ENCODE measurements at places on chromosomes 12 and 14.
A peak's percentile ranks its signal among the peaks of the same experiment; 100 is the strongest.

GRCh38 chr14:72608391-72609204 is 285.3 kb downstream of the DPF3 start:
- peak; percentile 90 for DNase-seq

DNA sequence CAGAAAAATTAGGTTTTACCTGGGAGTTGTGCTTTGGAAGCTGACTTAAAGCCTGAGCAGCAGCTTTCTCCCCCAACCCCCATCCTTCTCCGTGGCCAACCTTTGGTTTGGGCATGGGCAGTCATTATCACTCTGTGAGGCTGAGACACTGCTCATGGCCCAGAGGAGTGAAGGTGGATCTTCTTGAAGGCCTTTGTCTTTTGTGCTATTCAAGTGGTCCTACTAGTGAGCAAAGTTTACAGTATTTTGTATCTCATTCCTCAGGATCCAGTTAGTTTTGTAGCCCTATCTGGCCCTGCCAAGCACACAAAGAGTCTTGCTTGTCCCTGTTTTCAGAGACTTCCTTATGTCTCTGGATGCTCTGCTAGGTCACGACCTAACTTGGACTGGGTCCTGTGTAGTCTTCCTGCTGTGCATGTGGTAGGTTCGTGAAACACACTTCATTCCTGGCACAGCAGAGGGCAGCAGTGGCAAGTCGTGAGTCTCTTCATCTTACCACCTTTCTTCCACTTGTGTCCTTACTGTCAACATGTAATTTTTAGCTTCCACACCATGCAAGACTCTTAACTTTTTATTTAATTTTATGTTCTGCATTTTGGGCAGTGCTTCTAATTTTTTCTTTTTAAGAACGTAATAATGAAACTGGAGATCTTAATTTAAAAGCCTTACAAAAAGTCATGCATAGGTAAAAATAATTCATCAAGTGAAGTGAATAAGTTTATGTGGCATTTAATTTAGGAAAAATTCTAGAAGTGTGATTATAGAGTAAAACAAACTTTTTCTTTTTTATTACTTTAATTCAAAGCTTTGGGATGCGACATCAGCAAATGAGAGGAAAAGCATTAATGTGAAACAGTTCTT is 53.7 kb downstream of the APAF1 start:
- peak; percentile 73 for DNase-seq

DNA sequence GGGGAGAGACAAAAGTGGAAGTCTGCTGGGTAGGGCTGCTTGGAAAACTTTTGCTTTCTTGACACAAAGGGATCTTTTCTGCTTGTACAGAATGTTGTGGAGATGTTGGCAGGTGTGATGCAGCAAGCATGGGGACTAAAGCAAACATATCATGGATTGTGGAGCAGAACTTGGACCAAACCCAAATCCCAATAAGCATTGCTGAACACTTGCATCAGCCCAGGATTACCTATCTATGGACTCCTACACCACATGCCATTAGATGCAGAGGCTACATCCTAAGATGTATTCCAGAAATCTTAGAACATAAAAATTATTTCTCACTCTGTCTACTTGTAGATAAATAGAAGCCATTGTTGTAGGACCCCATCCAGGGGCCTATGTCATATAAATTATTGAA is 44.7 kb upstream of the RERG start:
- no peak for DNase-seq

- DNase-seq, result peak; percentile 23
Observed at GRCh38 chr14:105748204-105748578, 221.8 kb downstream of the TMEM121 start.

DNA sequence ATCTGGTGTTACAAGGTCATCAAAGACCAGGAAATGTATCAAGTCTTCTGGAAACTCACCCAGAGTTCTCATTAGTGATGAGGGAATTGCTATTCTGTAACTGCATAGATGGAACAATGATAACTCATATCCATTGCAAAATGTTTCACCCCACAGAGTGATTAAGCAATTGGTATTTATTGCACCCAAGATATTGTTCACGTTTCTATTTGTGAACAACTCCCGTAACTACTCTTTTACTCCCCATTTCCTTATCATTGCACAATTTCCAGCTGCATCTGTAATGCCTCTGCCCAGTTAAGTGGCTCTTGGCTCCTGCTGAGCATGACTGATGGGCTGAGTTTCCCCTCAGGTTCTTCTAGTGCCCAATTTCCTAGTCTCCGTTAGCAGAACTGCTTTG is 108.7 kb upstream of the PRICKLE1 start:
- peak; percentile 97 for DNase-seq

GRCh38 chr12:64080319-64081007 is 141.6 kb downstream of the KICS2 start:
- no peak for DNase-seq

DNA sequence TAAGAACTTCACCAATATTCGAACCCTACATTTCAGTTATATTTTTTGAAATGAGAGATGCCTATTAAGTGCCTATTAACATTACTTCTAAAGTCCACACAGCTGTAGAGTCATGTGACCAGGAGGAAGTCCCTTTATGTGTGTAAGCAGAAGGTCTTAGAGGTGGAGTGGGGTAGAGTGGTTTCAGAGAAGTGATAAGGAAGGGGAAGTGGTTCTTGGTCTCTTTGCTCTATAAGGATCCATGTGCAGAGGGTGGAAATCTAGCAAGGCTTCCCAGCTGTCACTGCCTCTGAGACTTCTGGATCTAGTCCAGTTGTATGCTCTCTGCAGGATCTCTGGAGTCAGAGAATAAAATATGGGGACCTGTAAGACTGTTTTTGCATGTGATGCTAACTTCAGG is 673.9 kb downstream of the FLRT2 start:
- DNase-seq, result no peak

GRCh38 chr12:62732861-62733427 is 202.0 kb downstream of the PPM1H start:
- peak; percentile 60 for DNase-seq

GRCh38 chr12:116060764-116061163 is 216.7 kb downstream of the MED13L start:
- DNase-seq, result no peak

GRCh38 chr12:108691175-108691997 is 39.9 kb downstream of the CORO1C start:
- DNase-seq, result peak; percentile 100

DNA sequence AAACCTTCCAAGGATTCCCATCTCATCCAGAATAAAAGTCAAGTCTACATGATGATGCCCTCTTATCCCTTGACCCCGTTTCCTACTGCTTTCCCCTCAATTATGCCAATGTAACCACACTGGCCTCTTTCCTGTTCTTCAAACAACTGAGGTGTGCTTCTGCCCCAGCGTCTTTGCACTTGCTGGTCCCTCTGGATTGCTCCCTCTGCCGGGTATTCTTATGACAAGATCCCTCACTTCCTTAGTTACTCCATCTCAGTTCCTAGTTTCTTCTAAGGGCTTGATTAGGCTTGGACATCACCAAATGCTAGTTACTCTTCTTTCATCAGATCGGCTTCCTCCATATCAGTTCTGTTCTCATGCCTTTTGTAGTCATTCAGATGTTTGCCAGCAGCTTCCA is 32.7 kb upstream of the PELI2 start:
- peak; percentile 6 for DNase-seq

GRCh38 chr14:69860221-69860620 is 19.0 kb upstream of the SMOC1 start:
- no peak for DNase-seq

DNA sequence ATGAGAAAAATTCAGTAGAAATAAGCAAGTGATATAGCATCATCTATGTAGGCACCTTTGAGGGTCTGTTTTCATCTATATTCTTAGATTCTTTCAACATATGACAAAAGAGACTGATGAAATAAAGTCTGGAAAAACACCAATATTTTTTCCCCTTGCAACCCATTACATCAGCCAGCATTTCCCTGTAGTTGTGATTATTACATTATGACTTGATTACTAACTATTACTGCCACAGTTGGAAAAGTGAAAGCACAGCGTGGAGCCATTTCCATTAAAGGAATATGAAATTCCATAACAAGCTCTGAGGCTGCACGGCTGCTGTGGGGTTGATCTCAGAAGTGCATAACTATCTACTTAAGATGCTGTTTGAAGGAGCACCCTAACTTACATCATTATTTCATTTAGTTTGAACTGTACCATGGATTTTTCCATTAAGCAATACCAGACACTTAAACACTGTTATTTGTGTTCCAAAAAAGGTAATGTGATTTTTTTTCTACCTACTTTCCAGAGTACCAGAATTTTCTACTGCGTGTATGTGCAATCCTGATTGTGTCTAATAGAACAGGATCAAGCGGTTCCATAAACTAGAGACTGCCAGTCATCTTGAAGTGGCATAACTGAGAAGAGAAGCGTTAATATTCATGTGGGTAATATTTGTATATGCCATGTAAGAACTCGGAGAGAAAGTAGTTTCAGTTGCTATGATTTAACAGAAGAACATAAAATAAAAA is 405.5 kb downstream of the MDGA2 start:
- DNase-seq, result no peak

DNA sequence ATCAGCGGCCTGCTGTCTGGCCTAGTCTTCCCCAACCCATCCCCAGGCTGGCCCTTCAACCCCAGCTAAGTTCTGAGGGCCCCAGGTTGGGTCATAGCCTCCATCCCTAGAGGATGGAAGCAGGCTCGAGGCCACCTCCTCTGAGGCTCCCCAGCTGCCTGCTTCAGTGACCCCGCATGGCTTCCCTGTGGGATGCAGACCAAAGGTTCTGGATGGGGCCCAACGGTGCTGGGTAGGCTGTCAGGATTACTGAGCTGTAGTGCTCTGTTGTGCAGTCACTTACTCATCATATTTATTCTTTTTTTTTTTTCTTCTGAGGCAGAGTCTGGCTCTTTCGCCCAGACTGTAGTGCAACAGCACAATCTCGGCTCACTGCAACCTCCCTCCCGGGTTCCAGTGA is 92.0 kb downstream of the IRF2BPL start:
- DNase-seq, result no peak

GRCh38 chr14:91059576-91060350 is 678 bp downstream of the RPS6KA5 start:
- DNase-seq, result peak; percentile 21

DNA sequence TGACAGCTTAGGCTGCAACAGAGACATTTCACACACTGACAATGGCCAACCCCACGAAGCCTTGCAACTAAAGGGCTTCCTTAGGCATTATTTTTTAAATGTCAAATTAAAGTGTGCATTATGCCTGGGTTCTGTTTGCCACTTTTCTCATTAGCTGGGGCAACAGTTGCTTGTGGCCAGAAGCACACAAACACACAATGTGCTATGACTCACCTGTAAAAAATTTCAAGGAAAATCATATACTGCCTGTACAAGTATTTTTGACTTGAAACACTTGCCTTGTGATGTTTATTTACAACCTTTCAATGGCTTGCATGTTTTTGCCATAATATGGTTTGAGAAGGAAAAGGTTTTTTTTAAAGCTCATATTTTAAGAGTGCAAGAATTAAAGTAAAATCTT is 1.9 kb downstream of the NTN4 start:
- DNase-seq, result peak; percentile 53

GRCh38 chr12:110107369-110108281 is 16.5 kb upstream of the IFT81 start:
- DNase-seq, result peak; percentile 91

GRCh38 chr14:75294649-75295033 is 16.0 kb downstream of the FOS start:
- DNase-seq, result no peak

GRCh38 chr12:88334271-88334670 is 192.2 kb downstream of the TMTC3 start:
- DNase-seq, result peak; percentile 80

- DNase-seq, result no peak
Observed at GRCh38 chr12:91364471-91365184, 182.0 kb upstream of the DCN start.

- DNase-seq, result no peak
Observed at GRCh38 chr12:107859367-107859766, 84.9 kb downstream of the ASCL4 start.

DNA sequence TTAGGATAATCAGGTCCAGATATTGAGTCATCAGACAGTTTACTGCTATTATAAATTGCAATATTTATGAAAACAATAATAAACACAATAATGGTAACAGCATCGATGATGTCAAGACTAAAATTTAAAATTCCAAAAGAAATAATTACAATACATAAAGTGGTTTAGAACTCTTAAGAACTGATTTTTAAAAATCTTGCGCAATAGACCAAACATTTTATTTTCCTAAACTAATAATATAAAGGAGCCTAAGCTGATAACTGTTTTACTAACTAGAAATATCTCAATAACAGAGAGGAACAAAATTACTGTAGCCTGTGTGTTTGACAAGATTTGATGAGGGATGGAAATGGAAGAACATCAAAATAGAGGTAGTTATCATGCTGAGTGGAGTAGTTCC is 93.9 kb upstream of the TRHDE start:
- no peak for DNase-seq

GRCh38 chr14:91270188-91270587 is 25.7 kb upstream of the GPR68 start:
- DNase-seq, result no peak

DNA sequence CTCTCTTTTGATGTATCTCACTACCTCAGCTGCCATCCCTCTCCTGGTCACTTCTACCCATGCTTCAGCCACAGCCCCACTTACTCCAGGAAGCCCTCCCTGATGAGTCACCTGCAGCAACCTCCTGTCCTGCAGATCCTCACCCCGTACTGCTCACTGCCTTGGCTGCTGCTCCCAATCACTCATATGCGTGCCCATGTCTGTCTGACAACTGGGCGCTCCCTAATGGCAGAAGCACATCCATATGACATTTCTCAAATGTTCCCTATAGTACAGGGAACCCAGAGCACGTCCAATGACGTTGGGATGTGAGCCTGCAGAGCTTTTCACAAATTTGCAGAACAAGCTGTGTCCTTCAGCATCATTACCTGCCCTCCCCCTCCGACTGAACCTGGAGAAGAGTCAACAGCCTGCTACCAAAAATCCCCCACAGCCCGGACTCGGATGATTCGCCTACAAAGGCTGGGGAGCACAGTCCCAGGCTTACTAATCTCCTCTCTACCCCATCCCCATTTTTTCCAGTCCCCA is 90.0 kb downstream of the SINHCAF start:
- no peak for DNase-seq

- DNase-seq, result no peak
Observed at GRCh38 chr14:50798048-50798421, 32.9 kb downstream of the NIN start.

DNA sequence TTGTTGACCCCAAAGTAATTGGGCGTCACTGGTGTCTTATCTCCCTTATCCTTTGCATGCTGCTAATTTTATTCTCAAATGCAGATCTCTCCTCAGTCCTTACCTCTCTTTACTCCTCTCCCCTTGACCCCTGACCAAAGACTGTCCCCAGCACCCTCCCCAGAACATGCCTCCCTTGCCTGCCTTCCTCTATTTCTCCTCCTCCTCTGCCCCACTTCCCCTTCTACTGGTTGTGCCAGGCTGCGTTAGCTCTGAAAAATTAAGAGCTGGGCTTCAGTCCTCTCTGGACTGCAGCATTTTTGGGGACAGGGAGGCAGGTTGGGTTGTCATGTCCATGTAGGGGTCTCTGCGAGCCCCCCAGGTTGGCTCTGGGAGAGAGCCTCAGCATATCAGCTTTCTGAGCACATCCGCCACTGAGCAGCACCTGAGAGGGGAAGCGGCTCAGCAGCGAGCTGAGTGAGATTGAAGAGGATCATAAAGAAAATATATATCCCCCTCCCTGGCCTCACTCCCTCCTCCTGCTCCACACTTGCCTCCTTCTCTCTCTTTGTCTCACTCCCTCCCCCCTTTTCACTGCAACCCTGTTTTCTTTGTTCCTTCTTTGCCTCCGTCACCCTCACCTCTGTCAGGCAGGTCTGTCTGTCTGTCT is 6.4 kb upstream of the CISTR start:
- no peak for DNase-seq

GRCh38 chr12:108879615-108880254 is at the start of gene DAO:
TSS of gene DAO (plus strand) at chr12:108880092. CDS start at chr12:108885007, 4,915 bp downstream.
- no peak for DNase-seq

- DNase-seq, result no peak
Observed at GRCh38 chr12:130849561-130850417, 10.7 kb upstream of the STX2 start.

Data from MCF 10A (cell line).